ENCODE measurements at places on chromosomes 4 and X.

- no peak for DNase-seq
These were observed 181.9 kb downstream of the CEP135 start for GRCh38 chr4:56130606-56131155.

DNA sequence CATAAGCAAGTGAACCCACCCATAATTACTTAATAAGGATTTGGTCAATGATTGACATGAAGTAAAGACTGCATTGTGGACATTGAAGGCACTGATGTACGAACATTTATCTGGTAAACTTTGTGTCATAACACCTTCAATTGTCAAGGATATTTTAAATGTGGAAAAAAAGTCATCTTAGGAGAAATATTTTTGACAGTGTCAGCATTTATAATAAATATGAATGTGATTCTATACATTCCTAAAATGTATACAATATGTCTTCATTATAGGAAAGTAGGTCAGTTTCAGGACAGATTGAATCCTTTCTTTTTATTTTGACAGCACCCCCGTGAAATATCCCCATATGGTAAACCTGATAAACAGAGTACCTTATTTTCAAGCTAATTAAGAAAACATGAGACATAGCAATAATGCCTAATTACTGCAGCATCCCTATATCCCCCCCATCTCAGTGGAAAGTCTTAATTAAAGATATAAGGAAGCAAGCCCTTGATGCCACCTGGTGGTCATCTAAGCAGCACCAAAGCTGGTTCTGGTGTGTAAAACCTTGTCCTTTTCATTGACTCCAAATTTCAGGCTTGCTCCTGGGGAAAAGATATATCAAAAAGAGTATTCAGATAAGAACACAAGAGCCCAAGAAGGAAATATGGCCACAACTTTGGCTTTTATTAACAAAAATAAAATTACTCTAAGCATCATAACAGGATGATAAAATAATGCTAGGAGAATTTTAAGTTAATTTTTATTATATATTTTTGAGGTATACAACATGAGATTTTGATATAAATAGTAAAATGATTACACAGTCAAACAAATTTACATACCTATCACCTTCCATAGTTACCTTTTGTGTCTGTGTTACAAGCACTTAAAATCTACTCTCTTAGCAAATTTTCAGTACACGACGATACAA is 379.7 kb downstream of the TLL1 start:
- peak; percentile 40 for DNase-seq

DNA sequence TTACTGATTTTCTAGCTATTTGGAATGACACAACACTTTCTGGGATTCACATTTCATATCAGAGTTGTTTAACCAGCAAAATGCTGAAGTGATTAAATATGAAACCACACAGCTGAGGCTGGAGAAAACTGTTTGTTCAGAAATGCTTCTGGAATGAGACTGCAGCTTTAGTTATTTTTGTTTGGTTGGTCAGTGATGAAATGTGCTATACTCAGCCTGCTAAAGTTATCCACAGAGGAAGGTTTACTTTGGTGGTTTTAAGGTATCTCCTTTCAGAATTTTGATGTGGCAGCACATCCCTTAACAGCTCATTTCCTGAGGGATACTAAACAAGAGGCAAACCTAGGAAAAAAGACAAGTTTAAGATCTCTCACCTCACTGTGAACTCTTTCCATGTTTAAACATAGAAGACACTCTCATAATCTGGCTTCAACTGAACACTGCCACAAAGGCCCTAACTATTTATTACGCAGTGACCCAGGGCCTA is 106.6 kb upstream of the PDE5A start:
- no peak for DNase-seq

- no peak for DNase-seq
These were observed 11.0 kb upstream of the EIF4E start for GRCh38 chr4:98939892-98940298.

GRCh38 chrX:151039351-151039750 is 56.2 kb downstream of the HMGB3 start:
- no peak for DNase-seq

- no peak for DNase-seq
These were observed 104.9 kb upstream of the DHX15 start for GRCh38 chr4:24689212-24689611.

DNA sequence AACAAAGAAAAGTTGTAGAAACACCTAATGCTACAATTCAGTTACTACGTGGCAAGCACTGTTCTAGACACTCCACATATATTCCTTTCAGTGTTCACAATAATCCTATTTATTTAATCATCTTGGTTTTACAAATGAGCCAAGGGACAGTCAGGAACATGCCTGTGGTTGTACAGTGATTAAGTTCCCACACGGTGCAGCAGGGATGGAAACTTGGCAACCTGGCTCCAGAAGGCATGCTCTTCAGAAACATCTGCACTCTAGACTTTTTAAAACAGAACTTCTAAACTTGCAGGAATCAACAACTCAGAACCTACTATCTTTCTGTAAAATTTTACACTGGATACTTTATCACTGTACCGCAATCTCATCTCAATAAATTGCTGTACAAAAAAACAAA is 32.1 kb downstream of the TAPT1 start:
- DNase-seq, result no peak

- no peak for DNase-seq
These were observed 18.4 kb upstream of the ACE2 start for GRCh38 chrX:15619053-15619755.

GRCh38 chr4:155914782-155915181 is 11.3 kb downstream of the TDO2 start:
- no peak for DNase-seq

GRCh38 chr4:152448854-152449253 is 87.0 kb downstream of the FBXW7 start:
- no peak for DNase-seq

- no peak for DNase-seq
These were observed 226.1 kb downstream of the ENOX2 start for GRCh38 chrX:130676861-130677260.

- no peak for DNase-seq
These were observed 6.9 kb downstream of the ANXA10 start for GRCh38 chr4:168099195-168099594.

- DNase-seq, result peak; percentile 73
These were observed at the start of gene BTC for GRCh38 chr4:74794382-74795010. Gene BTC (minus strand): TSS chr4:74794523. CDS start chr4:74794325, 198 bp downstream.

GRCh38 chr4:147421456-147421855 is 59.4 kb upstream of the EDNRA start:
- no peak for DNase-seq

- DNase-seq, result no peak
These were observed 20.2 kb downstream of the WDR1 start for GRCh38 chr4:10096201-10096977.

GRCh38 chr4:129008096-129008495 is 85.2 kb downstream of the SCLT1 start:
- DNase-seq, result no peak

DNA sequence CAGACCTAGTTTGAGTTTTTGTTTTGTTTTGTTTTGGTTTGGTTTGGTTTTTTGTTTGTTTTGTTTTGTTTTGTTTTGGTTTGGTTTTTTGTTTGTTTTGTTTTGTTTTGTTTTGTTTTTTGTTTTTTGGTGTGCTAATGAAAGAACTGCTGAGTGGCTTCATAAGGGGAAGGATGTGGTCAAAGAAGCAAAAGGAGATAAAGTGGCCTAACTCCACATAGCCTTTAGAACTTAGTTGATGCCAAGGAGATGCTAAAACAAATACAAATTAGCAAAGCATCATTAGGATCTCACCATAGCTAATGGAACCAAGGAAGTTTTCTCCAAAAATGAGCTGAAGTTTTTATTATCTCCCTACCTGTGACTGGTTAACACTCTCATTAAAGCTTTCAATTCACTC is 44.6 kb upstream of the TMEM164 start:
- no peak for DNase-seq

DNA sequence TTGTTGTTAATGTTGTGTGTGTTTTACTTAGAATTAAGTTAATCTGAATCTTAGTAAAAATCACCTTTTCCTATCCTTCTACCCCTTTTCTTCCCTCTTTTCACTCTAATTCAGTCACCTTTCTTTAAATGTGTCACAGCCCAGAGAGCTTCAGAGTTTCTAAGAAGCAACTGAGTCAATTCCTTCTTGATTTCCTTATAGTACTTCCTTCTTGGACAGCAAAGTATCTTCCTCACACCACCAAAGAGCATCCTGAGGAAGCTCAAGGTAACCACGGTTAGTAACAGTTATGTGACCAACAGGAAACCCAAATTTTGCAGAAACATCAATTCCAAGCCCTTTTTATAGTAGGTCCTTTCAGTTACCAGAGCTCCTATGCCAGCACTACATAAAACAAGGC is 243.2 kb upstream of the BMP3 start:
- DNase-seq, result no peak

DNA sequence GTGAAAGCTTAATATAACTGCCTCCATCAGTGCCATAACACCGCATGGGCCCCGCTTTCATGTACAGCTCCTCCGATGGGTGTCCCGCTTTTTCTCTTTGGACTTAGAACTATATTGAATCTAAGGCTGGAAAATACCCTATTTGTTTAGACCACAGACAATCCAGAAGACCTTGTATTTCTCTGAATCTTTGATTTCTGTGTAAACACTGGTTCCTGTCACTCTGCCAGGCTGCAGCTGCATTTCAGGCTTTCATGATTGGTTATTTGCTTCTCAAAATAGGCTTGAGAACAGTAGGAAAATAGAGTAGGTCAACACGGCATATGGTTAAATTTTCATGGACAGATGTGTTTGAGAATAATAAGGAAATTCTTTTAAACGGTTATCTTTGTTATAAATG is 80.0 kb downstream of the NWD2 start:
- DNase-seq, result no peak

DNA sequence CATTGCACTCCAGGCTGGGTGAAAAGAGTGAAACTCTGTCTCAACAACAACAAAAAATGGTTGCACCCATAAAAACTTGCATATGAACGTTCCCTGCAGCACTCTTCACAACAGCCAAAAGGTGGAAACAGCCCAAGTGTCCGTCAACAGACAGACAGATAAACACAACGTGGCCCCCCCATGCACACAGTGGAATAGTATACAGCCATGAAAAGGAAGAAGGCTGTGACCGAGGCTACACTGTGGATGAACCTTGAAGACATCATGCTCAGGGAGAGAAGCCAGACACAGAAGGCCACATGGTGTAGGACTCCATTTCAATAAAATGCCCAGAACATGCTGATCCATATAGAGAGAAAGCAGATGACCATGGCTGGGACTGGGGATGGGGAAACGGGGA is 33.5 kb upstream of the ASMTL start:
- no peak for DNase-seq

DNA sequence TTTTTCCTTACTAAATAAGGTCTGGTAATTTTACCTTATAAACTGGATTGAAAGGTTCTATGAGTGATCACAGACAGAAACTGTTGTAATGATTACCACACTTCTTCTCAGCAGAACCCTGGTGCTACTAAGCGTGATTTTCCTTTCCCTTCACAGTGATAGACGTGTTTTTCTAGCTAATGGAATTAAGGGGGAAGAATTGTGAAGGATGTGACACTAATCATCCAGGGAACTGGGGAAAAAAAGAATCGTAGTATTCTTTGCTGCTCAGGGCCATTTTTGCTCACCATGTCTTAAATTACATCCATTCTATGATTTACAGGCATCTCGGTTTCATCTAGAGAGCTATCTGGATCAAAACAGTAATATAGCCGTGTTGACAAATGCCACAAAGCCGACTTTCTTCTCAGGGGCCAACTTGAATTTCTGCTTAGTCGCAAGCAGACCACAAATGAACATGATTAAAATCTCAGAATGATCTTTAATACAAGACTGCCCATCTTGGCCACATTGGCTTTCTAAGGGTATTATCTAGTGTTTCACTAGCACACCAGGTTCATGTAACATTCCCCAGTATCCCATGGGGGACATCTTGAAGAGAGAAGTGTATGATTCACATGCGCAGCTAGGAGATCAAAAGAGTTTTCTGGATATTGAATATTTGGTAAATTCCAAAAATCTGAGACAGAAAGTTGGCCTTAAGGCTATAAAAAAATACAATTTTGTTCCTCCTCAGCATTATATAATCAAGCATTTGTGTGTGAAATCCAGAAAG is 154.0 kb downstream of the UGT8 start:
- DNase-seq, result no peak

DNA sequence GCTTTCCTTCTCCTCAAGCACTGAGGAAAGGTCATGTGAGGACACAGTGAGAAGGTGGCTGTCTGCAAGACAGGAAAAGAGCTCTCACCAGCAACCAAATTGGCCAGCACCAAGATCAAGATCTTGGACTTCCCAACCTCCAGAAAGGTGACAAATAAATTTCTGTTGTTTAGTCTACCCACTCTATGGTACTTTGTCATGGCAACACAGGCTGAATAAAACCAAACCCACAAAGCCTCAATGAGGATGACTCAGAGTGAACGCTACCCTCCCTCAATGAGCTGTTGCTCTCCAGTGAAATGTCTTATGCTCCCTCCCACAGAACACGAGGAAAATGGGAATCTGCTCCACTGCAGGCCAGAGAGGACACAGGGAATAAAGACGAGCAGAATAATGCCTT is 244.1 kb downstream of the RAB28 start:
- DNase-seq, result no peak

DNA sequence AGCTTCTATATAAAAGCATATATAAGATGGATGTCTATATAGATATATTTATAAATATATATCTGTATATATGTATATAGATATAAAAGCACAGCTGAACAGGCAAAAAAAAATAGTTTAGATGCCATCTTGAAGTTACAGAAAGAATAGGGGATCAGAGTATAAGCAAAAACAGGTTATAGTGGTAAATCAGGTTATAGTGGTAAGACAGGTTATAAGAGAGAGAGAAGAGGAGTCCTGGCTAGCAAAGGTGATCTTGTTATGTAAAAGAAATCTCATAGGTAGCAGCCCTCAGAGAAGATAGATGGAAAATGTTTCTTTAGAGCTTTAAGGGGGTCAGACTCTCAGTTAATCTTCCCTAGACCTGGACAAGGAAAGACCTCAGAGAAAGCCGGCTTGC is 1263.1 kb downstream of the PCDH7 start:
- DNase-seq, result no peak

DNA sequence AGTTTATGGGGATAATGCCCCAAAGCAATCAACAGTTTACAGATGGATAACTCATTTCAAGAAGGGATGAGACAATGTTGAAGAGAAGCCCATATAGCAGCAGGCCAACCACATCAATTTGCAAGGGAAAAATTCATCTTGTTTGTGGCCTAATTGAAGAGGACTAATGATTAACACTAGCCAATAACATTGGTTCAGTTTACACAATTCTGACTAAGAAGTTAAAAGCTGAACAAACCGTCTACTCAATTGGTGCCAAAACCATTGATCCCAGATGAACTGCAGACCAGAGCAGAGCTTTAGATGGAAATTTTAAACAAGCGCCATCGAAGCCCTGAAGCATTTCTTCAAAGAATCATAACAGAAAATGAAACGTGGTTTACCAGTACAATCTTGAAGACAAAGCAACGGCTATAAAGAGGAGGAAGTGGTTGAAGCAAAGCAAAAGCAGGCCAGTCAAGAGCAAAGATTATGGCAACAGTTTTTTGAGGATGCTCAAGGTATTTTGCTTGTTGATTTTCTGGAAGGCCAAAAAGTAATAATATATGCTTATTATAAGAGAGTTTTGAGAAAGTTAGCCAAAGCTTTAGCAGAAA is 20.5 kb upstream of the BLTP1 start:
- DNase-seq, result no peak

GRCh38 chr4:126742048-126742447 is 890.7 kb upstream of the INTU start:
- DNase-seq, result no peak
